T-helper 9 cell (primary cell): ENCODE measurements at places on chromosomes 12 and 14.
A peak's percentile ranks its signal among the peaks of the same experiment; 100 is the strongest.

GRCh38 chr14:32492457-32492856, 163.4 kb downstream of the AKAP6 start:
- DNase-seq: no peak

GRCh38 chr14:101395779-101396178, 165.5 kb upstream of the DIO3 start:
- DNase-seq: no peak

- no peak for DNase-seq
Measured at GRCh38 chr14:47590767-47591495, 84.5 kb downstream of the MDGA2 start.

GRCh38 chr14:100031506-100032281, 33.5 kb upstream of the EVL start:
- DNase-seq: no peak

- no peak for DNase-seq
Measured at GRCh38 chr14:96920023-96920422, 122.8 kb downstream of the VRK1 start.

DNA sequence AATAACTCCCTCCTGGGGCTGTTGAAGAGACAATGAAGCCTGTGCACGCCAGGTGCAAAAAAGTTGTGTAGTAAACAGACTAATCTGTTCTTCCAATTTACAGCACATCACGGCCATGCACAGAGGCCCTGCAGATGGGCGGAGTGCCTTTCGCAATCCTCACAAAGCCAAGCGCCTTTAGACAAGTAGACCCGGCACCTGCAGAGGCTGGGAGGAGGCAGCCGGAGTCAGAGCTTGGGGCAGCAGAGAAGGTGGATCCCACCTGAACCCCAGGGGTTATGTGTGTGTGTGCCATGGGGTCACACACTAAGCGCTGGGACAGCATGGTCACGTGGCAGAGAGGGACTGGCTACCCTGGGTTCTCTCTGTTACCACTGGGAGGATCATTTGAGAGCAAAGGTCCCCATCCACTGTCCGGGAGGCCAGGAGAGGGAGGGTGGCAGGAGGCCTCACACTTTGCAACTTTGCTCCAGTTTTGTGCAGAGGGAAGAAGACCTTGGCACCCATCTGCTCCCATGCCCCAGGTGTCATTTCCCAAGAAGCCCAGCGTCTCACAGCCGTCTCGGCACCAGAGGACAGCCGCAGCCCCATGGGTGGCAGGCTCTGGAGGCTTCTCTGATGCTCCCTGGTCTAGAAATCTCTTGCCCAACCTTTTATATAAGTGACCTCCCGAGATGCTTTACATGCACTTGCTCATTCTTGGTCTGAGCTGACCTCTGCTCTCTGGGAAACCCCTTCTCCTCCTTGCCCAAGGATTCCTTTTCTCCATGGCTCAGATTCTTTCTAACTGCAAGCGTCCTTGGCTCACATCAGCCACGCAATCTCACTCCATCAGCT, 80.0 kb upstream of the DICER1 start:
- no peak for DNase-seq

- no peak for DNase-seq
Measured at GRCh38 chr12:131452444-131452860, 258.4 kb upstream of the SFSWAP start.

GRCh38 chr12:78863482-78864402, 832 bp upstream of the SYT1 start:
- DNase-seq: no peak

DNA sequence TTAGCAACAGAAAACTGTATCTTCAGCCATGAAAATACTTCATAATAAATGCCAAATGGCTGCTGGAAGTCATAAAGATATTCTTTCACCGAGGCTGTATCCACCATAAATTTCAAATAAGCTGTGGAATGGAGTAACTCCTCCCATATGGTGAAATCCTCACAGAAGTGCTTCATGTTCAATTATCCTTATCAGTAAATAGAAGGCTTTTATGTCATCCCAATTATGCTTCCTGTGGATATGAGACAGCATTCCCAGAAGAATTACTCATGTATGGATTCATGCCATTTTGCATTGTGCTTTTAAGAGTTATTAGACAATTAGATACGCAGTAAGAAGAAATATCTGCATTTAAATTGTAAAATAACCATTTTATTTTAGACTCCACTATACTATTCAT, 99.0 kb downstream of the RTN1 start:
- DNase-seq: no peak

GRCh38 chr14:75162631-75163030, 13.8 kb downstream of the TMED10 start:
- DNase-seq: no peak

DNA sequence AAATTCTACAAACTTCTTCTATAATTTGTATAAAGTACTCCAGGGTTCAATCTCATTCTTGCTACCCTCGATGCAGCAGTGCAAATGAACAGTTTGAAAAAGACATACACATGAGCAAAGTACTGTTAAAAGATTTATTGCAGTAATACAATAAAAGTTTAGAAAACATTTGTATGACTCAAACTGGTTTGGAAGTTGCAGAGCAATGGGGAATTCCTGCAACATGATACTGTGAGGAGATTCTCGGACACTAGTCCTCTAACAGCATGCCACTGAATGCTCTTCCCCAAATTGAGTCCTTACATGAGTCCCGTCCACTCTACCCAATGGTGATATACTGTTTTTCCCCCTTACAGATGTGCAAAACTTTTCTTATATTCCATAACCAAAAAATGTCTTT, 45.4 kb downstream of the ATG14 start:
- no peak for DNase-seq

- DNase-seq: no peak
Measured at GRCh38 chr12:100348657-100349454, 8.0 kb upstream of the SLC17A8 start.

- DNase-seq: no peak
Measured at GRCh38 chr14:100190126-100190525, 30.7 kb upstream of the DEGS2 start.

- DNase-seq: no peak
Measured at GRCh38 chr12:115473257-115473956, 789.4 kb upstream of the TBX3 start.

DNA sequence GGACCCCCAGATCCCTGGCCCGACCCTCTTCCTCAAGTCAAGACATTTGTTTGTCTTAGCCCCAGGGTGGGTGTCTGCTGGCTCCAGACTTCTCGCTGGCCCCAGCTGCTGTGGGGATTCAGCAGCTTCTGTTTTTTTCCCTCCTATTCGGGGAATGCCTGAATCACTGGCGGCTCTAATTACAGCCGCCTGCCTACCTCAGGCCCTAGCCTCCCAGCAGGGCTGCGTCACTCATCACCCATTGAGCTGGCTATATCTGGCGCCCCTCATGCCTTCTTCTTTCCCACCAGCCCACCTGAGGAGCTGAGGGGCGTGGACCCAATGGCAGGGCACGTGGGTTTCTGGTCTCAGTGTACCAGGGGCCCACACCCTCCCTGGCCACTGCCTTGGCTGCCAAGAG, 10.1 kb downstream of the KRT80 start:
- DNase-seq: no peak

DNA sequence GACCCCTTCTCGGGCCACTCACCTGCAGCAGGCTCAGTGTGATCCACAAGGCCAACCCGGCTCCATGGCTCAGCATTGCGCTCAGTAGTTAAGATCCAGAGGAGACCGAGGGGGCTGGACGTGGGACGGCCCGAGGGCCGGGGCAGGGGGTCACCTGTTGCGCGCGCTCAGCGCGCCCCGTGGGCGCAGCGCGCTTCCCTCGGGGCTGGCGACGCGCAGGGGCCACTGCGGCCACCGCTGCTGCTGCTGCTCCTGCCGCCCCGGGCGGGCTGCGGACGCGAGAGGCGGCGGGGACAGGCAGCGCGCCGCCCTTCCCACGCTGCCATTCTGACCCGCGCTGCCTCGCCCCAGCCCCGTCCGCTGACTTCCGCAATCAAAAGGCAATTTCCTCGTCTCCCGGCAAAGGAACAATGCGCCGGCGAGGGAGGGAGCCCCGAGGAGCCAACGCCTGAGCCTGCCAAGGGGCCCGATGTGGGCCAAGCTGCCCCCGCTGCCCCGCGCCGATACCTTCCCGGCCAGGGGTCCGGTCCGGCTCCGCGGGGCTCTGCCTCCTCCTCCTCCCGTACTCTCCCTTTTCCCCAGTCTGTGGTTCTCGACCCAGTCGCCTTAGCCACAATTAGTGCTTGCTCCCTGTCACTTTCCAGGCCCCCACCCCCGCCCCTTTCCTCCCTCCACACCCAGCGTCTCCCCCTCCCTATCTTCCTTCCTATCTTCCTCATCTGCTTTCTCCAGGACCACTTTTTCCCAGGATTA, 27.3 kb downstream of the PTPRB start:
- no peak for DNase-seq

- no peak for DNase-seq
Measured at GRCh38 chr14:104458845-104459244, 120.7 kb upstream of the C14orf180 start.

DNA sequence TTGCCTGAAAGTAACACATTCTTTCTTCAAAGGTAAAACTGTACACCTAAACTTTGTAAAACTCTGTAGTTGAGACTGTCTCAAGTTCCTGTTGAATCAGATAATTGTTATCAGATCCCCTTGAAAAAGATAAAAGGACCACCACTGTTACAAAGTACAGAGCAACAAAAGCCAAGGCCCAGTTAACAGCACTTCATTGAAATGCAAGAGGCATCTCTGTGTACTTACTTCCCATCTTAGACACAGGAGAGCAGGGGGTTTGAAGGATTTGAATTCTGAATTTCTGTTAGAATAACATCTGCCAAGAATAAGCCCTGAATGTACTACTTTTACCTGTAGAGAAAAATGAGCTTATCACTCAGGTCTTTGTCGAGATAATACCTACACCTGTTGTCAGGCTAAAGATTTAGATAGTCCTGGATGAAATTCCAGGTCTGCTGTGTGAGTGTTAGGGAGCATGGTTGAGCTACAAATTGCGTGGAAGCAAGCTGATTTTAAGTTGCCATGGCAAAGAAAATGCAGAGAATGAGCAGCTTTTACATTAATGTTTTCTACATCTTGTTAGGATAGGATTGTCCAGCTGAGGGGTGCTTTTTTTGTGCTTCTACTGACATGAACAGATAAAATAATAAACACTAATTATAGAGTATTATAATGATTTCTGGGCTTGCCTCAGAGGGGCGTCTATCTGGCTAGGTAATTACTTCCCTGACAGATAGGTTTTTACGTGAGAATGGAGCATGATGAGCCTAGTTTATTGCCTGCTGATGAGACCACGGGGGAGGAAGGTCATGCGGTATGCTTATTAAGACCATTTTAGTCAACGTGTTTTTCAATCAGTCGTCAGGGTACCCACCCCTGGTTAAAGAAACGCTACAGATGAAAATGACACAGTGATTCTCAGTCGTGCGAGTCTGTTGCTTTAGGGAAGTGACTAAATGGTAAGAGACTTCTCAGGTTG, 309.2 kb downstream of the PAWR start:
- no peak for DNase-seq

GRCh38 chr12:108701779-108702441, 29.4 kb downstream of the CORO1C start:
- DNase-seq: no peak

- DNase-seq: no peak
Measured at GRCh38 chr14:81062816-81063215, 107.4 kb downstream of the TSHR start.

DNA sequence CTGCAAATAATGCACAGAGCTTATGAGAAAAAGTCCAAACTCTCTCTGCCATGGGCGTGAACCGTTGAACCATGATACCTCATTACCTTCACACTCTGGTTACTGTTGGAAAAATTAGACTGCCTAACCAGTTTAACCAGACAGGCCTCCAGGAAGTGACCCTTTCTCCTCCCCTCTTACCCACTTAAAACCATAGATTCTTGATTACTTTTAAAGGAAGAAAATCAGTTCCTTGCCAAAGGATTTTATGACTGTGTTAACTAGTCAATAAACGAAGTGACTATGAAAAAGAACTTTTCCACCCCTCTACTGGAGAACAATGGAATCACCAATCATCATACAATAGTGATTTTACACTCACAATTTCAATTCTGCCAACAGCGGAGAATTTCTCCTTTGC, 254.0 kb upstream of the ATP2B1 start:
- DNase-seq: no peak

GRCh38 chr14:23052182-23052623, 5.1 kb downstream of the CDH24 start:
- DNase-seq: no peak

DNA sequence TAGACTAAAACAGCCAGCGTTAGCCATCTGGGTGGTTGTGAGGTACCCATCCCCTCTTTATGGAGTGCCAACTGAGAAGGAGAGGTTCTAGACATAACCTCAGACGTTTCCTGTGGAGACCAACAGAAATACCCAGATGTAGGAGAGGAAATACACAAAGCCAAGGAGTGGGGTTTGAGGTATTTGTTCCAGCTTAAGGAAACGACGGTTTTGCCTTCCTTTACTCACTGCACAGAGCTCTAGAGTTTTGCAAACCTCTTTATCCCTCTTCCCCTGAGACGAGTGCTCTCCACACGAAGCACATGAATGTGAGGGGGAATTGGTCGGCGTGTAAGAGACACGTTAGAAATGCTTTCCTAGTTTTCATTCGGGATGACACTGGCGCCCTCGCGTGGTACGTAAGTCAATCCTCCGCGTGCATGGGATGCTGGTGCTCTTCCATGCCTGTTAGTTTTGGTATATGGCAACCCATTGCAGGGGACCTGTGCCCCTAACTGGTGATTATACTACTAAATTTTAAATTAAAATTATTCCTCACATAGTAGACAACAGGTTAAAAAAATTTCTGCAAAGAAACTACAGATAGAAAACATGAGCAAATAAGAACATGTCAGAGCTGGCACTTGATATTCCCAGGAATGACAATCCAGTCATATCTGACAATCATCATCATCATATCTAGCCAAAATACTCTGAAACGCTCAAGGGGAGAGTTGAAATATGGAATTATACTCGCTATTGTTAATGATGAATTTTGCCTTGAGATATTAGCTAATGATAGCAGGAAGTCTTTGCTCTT, 121.7 kb downstream of the PPM1H start:
- peak; percentile 3 for DNase-seq

DNA sequence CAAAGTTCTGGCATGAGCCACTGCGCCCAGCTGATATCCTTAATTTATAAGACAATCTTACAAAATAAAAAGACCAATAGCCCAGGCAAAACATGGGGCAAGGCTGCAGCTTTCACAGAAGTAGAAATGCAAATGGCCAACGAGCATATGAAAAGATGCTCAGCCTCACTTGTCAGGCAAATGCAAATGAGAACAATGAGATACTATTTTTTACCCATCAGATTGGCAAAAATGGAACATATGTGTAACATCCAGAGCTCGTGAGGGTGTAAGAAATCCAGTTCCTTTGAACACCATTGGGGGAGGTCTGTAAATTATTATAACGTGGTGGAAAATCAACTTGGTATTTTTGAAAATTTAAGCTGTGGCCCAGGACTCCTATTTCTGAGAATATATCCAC, 14.6 kb downstream of the MAP1LC3B2 start:
- DNase-seq: no peak
